ENCODE measurements at places on chromosomes 2 and 18.

- DNase-seq: no peak
Observed at GRCh38 chr18:34928088-34928753, 113.0 kb upstream of the MAPRE2 start.

DNA sequence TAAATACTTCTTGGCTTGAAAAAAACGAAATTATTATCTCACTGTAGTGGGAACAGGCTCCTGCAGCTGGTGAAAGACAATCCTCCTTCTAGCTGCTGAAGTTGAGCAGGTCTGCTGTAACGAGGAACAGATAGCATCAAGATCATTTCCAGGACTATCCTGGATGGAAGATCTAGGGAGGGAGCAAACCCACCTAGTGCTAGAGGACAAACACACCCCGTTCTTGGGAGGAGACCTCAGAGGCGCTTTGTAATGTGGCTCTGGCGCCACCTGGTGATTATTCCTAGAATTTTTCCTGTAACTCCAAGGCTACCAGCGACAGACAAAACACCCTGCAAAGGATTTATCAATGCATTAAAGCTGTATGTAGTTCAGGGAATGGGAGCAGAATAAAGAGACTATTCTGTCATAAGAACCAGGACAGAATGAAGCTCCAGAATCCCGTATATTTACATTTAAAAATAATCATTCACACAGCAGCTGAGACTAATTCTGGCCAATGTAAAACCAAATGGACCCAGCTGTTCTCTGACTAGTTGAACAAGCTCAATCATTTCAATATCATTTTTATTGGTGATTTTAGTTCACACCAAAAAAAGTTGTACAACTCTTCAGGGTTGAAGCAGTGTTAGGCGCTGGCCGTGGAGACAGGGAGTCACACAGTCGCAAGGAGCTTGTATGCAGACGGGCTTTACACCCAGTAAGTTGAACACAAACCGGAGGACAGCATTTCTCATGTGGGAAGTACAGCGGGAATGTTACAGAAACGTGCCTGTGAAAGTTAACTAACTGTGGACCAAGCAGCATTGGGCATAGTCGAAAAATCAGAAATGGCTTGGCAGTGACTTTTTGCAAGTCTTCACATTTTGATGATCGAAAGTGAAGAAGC is 290.3 kb downstream of the TRIB2 start:
- peak; percentile 84 for DNase-seq

DNA sequence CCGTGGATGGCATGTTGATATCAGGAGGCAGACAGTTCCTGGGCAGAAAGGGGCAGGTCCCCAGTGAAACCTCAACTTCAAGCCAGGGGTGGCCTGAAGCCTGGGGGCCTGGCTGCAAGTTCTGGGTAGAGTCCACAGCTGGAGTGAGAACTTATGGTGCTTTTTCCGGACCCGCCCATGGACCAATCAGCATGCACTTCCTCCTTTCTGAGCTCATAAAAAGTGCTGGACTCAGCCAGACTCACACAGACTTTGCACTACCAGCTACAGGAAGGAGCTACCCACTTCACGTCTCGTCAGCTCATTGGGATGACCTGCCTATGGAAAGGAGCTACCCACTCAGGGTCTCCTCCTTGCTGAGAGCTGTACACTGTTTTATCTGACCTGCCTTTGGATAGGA is 183.1 kb upstream of the MC4R start:
- no peak for DNase-seq

GRCh38 chr18:41326311-41326710 is 628.7 kb upstream of the PIK3C3 start:
- no peak for DNase-seq

DNA sequence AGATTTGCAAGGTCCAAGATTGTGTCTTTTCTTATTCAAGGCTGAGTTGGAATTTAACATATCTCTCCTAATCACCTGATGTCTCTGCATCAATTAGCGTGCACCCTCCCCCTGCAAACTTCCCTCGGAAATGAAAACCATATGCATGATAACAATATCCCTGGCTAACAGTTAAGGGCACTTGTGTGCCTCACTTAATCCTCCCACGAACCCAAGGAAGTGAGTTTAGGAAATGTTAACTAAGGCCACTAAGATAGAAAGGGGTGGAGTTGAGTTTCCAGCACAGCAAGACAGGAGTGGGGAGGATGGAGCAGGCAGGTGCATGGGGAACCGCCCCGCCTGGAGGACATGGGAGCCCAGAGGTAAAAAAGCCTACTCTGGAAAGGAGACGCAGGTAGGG is 52.4 kb upstream of the PTMA start:
- DNase-seq: no peak

DNA sequence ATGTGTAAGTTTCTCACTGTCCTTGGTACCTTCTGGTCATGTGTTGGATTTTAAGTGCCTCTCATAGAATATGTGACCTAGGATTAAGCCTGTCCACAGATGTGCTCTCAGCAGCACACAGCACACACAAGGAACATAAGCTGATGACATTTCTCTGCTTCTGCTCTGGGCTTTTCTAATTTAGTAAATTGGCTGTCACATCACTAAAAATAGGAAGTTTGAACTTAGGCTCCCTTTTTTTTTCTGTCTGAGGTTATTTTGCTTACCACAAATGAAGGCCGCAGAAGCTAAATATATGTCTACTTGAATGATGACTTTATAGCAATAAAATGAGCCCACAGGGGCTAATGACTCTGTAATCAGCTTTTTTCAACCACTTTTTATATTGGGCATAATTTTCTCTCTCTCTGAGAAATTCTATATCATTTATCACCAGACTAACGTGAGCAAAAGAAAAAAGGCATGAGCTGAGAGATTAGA is 150.2 kb upstream of the KLHL14 start:
- peak; percentile 67 for DNase-seq

DNA sequence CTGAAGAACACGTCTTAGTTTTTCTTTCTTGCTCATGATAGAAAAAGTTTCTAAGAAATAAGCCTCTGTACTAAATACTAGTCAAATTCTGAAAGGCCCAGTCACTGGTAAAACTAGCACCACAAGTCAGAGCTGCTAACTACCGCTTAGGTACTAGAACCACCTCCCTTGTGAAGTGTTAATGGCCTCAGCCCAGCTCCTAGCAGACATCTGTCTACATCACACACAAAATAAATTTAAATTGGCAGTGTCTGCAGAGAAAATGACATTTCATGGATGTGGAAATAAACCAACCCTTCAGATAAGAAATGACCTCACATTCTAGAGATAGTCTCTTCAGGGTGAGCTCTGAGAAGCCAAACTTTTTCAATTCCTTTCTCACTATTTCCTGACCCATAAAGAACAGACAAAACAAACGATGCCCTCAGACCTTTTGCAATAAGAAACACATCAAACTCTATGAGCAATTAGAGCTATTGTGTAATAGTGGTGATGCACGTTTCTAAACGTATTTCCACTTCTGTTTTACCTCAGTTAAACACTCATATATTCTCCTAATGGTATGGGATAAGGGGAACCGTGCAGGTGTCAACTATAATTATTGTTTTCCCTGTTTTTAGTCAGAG is 70.3 kb upstream of the DSG1 start:
- peak; percentile 26 for DNase-seq

- DNase-seq: no peak
Observed at GRCh38 chr2:65320042-65320725, 92.6 kb downstream of the ACTR2 start.
